ENCODE measurements at places on chromosomes 6 and 20.
A peak's percentile ranks its signal among the peaks of the same experiment; 100 is the strongest.

DNA sequence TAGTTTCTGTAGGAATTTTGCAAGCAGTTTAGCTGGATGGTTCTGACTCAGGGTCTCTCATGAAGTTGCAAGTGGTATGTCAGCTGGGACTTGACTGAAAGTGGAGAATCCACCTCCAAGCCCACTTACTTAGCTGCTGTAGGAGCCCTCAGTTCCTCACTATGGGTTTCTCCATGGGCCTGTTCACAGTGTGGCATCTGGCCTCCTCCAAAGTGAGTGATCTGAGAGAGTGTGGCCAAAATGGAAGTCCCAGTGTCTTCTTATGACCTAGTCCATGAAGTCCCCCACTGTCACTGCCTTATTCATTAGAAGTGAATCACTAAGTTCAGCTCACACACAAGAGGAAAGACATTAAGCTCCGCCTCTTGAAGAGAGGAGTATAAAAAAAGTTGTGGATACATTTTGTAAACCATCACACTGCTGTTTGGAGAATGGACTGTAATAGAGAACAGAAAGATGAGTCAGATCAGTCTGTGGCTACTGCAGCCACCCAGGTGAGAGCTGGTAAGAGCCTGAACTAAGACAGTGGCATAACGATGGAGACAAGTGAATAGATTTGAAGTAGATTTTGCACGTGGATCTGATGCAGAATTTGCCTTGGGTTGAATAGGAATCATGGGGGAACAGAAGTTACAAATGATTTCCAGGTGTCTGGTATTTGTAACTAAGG, 4.9 kb upstream of the NELFCD start:
- no peak for DNase-seq

- DNase-seq: no peak
Observed at GRCh38 chr6:33433001-33433543, 13.2 kb downstream of the SYNGAP1 start.

DNA sequence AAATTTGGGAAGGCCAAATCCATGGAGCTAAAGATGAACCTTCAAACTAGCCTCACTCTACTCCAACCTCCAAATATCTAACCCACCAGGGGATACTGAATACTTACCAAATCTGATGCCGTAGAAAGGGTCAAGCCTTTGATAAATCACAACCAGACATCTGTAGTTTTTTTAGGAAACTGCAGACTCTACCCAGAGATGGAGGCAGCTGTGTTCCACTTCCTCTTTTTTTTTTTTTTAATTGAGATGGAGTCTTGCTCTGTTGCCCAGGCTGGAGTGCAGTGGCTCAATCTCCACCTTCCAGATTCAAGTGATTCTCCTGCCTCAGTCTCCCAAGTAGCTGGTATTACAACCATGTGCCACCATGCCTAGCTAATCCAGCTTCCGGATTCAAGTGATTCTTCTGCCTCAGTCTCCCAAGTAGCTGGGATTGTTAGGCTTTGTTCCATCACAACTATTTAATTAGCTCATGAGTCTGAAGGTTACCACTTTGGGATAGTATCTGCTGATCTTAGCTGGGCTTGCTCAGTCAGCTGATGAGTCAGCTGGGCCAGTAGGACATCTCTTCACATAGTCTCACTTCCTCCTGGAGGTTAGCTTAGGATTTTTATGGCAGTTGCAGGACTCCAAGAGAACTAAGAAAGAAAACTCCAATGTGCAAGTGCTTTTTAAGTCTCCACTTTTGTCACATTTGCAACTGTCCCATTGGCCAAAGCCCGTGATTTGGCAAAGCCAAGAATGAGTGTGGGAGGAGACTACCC, 13.3 kb downstream of the FRK start:
- no peak for DNase-seq

DNA sequence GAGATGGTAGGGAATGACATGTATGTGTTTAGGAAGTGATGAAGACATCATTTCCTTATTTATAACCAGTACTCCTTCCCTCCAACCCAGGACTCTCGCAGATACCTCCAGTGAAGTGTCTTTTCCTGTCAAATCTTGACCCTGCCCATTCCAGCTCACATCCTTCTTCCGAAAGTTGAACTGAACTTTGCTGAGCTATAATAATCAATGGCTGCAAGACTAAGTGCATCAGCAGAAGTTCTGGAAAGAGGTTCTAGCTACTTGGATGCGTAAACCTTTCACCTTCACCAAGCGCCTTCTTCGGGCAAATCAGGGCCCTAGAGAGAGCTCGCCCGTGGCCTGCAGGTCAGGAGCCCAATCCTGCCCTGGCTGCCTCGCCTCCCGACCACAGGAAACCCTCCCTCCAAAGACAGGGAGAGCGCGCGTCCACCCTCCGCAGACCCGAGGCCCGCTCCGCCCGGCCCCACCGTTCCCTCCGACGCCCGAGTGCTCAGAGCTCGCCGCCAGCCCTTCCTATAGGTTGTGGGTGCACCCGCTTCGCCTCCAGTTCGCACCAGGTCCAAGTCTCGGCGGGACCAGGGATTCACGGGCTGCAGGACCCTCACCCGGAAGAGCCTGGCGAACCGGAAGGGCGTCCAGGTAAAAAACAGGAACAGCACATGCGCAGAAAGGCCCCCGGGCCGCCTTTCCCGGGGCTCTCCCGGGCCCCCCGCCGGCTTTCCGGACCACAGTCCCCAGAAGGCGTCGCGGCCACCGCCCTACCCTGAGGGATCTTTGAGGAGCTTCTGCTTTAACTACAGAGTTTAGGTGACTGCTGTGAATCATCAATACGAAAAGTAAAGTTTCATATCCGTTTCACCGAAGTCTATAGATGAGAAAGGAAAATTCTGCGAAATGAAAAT, at the start of gene ZNF334:
TSS of gene ZNF334 (minus strand) at position 617 of the 902 bp plus-strand sequence. CDS start 1,457 bp downstream, outside the sequence.
- peak; percentile 21 for DNase-seq

DNA sequence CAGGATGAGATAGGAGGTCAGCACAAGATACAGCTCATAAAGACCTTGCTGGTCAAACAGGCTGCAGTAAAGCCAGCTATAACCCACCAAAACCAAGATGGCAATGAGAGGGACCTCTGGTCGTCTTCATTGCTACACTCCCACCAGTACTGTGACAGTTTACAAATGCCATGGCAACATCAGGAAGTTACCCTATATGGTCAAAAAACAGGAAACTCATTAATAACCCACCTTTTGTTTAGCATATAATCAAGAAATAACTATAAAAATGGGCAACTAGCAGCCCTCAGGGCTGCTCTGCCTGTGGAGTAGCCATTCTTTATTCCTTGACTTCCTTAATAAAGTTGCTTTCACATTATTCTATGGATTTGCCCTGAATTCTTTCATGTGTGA, 30.9 kb downstream of the SLC22A2 start:
- no peak for DNase-seq

GRCh38 chr20:63472862-63473390, 471 bp upstream of the KCNQ2 start:
- DNase-seq: no peak

DNA sequence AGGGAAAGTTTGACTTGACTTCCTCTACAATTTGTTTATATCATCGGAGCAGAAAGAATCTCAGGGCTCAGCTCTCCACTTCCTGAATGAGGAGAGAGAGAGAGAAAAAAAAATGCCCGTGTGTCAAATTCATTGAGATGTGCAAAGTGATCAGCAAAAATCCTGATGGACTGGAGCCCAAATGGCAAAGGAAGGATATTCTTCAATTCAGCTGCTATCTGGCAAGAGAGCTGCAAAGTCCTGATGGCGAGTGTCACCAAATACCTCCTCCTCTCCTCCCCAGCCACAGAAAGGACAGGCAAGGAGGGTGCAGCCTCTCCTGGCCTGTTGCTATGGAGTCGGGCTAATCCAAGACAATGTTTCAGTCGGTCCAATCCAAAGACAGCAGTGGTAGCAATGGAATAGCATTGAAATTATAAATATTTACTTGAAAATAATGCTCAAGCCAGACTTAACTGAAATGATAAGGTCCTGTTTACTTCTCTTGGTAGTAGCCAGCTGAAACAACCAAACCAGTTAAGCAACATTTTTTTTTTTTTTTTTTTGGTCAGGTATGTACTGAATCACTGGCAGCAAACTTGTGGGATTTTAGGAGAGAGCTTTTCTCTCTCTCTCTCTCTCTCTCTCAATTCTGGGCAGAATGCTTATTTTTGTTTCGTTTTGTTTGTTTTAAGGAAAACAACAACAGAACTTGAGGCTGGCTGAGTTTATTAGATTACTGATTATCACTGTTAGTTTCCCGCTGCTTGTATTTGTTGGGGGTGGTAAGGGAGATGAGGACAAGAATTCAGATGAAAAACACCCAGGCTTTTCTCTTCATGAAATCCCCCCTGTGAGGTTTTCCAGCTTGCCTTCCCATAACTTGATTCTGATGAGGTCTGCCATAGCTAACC, 204.2 kb downstream of the BCAS1 start:
- peak; percentile 33 for DNase-seq

DNA sequence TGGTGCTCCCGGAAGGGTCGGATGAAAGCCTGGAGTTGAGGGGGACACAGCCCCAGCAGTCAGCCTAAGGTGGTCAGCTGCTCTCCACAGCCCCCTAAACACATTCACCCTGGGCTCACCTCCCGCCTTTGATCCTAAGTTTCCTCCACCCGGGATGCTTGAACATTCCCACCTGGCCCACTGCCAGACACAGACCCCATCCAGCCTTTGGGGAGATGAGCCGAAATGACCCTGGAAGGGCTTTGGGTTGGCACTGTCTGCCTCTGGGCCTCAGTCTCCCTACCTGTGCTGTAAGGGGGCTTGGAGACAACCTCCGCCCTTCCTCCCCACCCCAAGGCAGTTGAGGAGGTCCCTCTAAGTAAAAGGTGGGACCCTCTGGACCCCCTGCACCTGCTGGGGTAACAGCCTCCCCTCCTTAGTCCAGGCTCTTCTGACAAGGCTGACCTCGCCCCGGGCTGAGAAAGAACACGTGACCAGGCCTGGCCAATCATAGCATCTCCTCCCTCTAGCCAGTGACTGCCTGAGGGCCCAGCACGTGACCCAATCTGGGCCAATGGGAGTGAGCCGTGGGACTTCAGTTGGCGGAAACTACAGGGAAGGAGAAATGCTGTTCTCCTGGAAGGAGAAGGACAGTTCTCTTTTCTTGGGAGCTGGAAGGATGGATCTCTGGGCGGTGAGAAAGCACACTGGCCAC, 16.9 kb upstream of the UBE2V1 start:
- no peak for DNase-seq

DNA sequence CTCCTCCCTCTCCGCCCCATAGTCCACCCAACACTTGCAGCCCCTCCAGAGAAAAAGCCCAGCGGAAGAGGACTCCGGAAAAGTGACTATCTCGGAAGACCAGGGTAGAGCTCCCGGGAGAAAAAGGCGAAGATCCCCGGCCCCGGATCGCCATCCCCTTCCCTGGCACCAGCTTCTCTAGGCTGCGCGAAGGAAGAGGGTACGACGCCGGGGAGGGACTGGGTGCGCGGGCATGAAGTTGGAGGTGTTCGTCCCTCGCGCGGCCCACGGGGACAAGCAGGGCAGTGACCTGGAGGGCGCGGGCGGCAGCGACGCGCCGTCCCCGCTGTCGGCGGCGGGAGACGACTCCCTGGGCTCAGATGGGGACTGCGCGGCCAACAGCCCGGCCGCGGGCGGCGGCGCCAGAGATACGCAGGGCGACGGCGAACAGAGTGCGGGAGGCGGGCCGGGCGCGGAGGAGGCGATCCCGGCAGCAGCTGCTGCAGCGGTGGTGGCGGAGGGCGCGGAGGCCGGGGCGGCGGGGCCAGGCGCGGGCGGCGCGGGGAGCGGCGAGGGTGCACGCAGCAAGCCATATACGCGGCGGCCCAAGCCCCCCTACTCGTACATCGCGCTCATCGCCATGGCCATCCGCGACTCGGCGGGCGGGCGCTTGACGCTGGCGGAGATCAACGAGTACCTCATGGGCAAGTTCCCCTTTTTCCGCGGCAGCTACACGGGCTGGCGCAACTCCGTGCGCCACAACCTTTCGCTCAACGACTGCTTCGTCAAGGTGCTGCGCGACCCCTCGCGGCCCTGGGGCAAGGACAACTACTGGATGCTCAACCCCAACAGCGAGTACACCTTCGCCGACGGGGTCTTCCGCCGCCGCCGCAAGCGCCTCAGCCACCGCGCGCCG, 822 bp downstream of the FOXQ1 start:
- peak; percentile 89 for DNase-seq

- DNase-seq: no peak
Observed at GRCh38 chr20:41344477-41344876, 3.9 kb downstream of the LPIN3 start.

- DNase-seq: no peak
Observed at GRCh38 chr6:106466211-106466610, 105.7 kb downstream of the CRYBG1 start.

- no peak for DNase-seq
Observed at GRCh38 chr6:19803331-19804204, 33.6 kb upstream of the ID4 start.

DNA sequence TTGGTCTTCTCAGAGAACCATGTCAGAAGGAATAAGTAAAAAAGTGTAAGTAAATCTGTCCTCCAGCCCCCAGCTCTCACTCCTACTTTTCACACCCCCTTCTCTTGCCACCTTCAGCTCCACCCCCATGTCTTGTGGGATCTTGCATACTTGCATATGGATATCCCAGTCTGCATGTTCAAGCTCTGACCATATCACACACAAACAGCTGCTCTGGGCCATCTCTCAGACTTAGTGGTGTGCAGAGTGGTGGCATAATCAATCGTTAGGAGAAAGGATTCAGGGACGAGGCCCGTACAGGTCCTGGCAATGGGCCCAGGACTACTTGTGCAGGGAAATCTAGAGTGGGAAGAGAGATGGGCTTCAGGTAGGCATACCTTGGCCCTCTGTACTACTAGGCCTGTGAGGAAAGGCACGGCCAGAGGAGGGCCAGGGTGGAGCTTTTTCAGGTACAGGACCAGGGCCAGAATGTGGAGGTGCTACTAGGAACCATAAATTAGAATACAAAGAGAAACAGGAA, 112.0 kb upstream of the SGK1 start:
- no peak for DNase-seq

DNA sequence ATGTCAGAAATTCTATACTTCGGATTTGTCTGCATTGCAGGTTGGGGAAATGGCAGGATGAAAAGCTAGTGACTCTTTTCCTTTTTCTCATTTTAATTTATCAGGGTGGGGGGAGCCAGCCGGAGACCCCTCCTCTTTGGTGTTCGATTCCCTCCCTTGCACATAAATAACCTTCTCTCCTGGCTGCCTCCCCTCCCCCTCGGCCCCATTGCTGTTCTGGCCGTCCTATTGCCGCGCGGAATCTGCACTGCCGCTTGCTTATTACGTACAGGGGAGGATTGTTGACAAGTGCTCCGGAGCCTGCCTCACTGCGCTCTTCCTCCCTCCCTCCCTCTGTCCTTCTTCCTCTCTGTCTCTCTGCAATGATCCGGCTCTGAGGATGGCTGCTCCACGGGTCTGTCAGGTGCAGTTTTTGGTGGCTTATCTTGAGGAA, 154.7 kb downstream of the JARID2 start:
- DNase-seq: no peak

DNA sequence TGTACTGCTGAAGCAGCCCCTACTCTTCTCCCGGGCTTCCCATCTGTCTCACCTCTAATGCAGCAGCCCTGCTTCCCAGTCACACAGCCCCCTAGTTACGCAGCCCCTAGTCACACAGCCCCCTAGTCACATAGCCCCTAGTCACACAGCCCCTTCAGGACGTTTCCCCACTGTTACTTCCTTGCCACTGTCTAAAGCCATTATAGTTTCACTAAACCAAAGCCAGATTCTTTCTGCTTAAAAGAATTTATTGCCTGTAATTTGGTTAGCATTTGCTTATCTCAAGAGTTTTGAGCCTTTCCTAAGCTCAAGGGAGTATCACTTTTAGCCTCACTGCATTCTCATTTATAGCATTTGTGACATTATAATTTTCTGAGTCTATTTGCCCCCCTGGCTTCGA, 127.9 kb downstream of the LMBRD1 start:
- no peak for DNase-seq

- DNase-seq: no peak
Observed at GRCh38 chr6:42923666-42924065, 5.6 kb upstream of the CNPY3 start.
